GM12892 (cell line): ENCODE measurements at places on chromosomes 6 and 20.

DNA sequence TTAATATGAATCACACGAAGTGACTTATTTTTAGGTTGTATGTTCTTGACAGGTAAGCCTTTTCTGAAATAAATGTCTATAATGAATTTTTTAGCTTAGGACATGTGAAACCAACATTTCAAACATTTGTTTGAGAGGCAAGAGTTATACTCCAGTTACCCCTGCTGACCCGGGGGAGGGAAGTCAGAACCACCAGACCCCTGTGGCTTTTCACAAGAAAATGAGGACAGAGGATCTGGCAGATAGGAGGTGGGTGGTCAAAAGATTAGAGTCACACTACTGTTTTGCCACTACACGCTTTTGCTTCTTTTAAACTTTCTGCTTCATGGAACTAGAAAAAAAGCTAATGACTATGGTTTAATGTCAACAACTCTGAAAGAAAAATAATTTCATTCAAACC, 27.5 kb upstream of the ADGRF4 start:
- no peak for DNase-seq

- no peak for DNase-seq
Observed at GRCh38 chr6:143164565-143165105, 103.9 kb downstream of the AIG1 start.

- no peak for DNase-seq
Observed at GRCh38 chr6:134105940-134106339, 53.5 kb upstream of the SLC2A12 start.

DNA sequence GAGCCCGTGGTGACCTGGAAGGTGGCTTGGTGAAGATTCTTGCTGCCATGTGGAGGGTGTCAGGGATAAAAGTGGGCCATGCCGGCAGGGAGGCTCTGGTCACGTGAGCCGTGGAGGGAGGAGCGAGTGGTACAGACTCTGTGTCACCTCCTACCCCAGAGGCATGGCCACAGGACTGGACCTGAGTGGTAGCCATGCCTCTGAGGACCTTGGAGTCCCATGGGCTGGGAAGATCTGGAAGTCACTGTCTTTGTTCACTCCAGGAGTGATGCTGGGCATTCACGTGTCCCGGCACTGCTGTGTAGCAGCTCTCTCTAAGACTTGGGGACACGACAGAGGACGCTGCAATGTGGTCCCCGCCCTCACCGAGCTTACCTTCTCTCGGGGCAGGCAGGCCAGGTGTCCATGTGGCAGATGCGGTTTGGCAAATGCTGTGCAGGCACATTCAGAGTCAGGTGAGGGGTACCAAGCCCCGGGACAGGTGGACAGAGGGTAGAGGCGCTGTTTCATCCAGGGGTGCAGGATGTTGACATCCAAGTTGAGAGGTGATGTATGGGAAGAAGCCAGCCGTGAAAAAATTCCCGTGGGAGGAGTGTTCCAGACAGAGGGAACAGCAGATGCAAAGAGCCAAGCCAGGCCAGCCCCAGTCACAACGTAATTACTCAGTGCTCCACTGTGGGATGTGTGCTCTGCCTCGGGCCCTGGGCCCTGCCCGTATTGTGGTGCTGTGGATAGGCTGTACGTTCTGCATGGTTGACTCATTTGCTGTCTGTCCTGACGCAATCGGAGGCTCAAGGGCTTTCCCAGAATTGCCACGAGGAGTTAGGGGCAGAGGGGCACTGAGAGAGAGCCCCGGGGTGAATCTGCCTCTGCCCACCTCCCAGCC, 307.8 kb downstream of the TAF4 start:
- no peak for DNase-seq

DNA sequence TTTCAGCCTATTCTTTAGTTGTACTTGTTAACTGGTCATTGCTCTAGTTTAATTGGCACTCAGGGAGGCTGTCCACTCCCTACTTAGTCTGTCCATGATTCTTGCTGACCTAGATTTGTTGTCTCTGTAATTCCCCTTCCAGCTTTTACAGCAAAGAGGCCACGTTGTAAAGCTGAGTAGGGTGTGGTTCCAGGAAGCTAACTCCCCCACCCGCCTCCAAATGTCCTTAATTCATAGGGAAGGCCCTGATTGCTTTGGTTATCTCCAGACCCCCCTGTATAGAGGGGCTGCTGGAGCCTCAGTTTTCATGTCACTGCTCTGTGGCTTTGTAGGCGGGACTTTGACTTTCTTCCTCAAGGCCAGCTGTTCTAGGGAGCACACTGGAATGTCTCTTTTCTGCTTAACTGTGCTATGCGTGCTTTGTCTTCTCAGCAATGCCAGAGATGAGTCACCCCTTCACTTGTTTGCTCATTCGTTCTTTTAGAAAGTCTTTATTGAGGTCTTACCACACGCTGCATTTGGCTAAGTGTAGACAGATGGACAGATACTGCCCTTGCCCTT, 175.1 kb upstream of the JAG1 start:
- DNase-seq: no peak
